Subcutaneous preadipocyte (primary cell): ENCODE measurements at places on chromosomes 7 and 10. TPM values are rescaled to one million over a fixed set of nuclear protein-coding genes. Genes with fewer than 3 reads are reported as not detected.

CNPY1 gene
- total RNA-seq, result not detected in 2 replicates

ZNF503 gene
- 13.5 and 17.3 TPM in 2 replicates for total RNA-seq

CC2D2B gene
- total RNA-seq, result under 0.01 TPM in 1 of 2 replicates, not detected in the other

SAMD9 gene
- total RNA-seq, result 18.4 and 19.4 TPM in 2 replicates

SYNPO2L gene
- total RNA-seq, result under 0.01 TPM in 1 of 2 replicates, not detected in the other

GALNT11 gene
- 35.2 and 48.9 TPM in 2 replicates for total RNA-seq

PNLIPRP2 gene
- not detected in 2 replicates for total RNA-seq

NAT16 gene
- total RNA-seq, result not detected in 2 replicates

C10orf62 gene
- 0.20 TPM in 1 of 2 replicates, not detected in the other for total RNA-seq

ABCC2 gene
- total RNA-seq, result 12.1 and 22.7 TPM in 2 replicates

CAPZA2 gene
- total RNA-seq, result 102 and 114 TPM in 2 replicates

SNX10 gene
- 0.20 and 2.2 TPM in 2 replicates for total RNA-seq

INMT gene
- 4.5 and 7.0 TPM in 2 replicates for total RNA-seq

VWC2 gene
- total RNA-seq, result under 0.01 TPM in 1 of 2 replicates, not detected in the other

SMURF1 gene
- total RNA-seq, result 13.6 and 30.9 TPM in 2 replicates

SPDYE6 gene
- not detected in 2 replicates for total RNA-seq

AS3MT gene
- total RNA-seq, result 1.2 and 1.8 TPM in 2 replicates

MXI1 gene
- 9.8 and 16.2 TPM in 2 replicates for total RNA-seq
